ENCODE measurements at places on chromosomes 4 and X.

DNA sequence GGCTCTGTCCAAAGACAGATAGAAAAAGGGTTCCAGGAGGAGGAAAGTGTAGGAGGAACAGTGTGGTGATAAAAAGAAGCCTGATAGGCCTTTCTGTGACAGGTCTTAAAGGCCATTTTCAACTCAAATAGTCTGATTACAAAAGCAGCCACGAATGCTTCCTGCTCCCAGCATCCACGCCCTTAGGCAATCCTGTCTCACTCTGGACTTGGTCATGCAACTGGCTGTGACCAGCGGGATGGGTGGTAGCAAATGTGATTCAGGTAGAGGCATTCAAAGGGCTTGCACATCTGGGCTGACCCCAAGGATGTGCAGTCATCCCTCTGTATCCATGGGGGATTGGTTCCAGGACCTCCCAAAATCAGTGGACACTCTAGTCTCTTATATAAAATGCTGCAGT lies 14.4 kb upstream of the SEPSECS start:
- no peaks in the 10 kb centered on the region for H3K27me3 ChIP-seq
- H3K27ac ChIP-seq: peak overlapping the region; percentile 94
- H3K4me3 ChIP-seq: no peak overlapping the region

DNA sequence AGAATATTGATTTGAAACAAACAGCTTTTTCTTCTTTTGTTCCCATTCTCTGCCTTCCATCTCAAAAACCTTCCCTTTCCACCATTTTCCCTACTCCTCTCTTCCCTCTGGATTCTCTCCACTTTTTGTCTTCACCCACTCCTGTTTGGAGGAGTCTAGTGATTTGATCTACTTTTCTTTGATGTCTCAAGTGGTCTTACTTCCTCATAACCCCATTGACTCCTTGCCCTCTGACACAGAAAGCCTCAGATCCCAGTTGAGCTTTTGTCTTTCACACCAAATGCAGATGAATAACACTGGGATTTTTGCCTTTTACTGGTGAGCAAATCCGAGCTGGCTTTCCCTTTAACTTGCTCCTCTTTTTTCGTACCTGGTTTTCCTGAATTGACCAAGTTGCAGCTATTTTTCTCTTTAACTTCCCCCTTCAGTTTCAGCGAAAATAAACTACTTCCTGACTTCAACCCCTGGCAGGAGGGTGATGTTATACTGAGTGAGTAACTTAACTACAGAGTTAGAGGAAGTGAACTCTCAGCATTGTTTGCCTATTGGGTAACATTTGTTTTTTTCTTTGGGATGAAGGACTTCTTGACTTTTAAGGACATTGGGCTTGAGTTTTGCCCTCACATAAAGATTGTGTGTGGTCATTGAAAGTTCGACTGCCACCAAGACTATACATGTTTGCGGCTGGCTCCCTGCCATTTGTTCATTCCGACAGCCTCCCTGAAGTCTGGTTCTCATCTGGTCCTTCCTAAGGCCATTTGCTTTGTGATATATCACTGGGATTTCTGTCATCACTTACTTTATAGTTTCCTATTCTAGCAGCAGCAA lies 392.8 kb upstream of the NR3C2 start:
- no peak overlapping the region for H3K4me3 ChIP-seq
- H3K4me1 ChIP-seq: peaks cover 15% of the 10 kb centered on the region
- no peak overlapping the region for H3K27ac ChIP-seq
- no peaks in the 10 kb centered on the region for H3K27me3 ChIP-seq
- no peaks in the 10 kb centered on the region for H3K36me3 ChIP-seq
- DNase-seq: no peak

DNA sequence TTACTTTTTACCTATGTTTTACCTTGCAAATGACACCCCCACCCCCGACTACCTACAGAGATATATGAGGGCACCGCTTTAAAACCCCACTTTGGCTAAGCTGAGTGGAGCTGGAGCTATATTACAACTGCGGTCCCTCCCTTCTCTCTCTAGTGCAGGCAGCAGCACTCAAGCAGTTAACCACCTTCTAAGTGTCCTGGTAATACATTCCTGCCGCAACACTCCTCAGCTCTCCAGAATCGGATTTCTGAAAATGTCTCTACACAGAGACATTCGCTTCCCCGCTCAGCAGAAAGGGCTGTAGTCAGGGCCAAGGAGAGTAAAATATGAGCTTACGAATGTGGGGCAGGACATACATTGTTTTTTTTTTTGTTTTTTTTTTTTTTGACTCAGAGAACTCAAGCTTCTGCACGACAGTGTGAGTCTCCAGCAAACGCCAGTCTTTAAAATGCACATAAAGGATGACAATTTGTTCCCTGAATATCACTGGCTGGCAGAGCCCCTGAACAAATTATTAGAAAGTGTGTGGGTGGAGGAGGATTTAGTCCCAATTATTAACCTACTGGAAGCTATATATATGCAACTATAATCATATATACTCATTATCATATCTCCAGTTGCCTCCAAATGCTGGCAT lies 287.0 kb upstream of the TET2 start:
- no peak overlapping the region for H3K4me3 ChIP-seq
- no peaks in the 10 kb centered on the region for H3K27me3 ChIP-seq
- no peak for DNase-seq
- H3K27ac ChIP-seq: no peak overlapping the region
- H3K36me3 ChIP-seq: no peaks in the 10 kb centered on the region

GRCh38 chr4:117225471-117225870 lies 140.1 kb upstream of the TRAM1L1 start:
- no peaks in the 10 kb centered on the region for H3K27me3 ChIP-seq
- no peaks in the 10 kb centered on the region for H3K4me1 ChIP-seq
- no peak overlapping the region for H3K4me3 ChIP-seq
- DNase-seq: no peak

DNA sequence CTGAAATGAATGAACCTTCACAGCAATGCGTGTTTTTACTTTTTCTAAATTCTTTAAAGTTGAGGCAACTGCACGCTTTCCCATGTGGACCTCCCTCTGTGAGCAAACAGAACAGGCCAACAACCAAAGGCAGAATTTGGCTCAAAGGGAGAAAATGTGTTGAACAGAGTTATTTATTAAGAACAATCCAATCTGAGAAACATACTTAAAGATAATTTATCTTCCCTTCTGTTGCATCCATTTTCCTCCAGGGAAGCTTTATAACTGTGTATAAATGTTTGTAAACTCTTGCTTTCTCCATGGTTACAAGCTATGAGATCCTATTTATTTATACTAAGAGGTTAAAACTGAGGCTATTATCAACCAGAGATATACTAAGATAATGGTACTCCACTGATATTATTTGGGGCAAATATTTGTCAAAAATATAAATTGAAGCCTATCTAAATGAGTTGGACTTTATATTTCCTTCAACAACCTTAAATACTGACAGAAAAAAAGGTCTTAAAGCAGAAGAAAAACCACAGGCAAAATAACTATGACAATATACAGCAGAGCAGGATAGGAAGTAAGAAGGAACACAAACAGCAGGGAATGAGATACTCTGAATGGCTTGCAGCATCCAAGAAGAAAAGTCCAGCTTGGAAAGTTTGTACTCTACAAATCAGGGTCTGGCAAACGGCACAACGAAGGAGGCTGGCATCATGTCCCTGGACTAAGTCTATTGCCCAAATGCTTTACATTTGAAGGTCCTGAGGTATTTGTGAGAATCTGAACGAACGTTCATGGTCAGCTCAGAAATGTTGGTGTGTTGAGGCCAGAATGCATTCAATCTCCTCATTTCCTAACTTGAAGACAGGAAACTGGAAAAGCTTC lies 663.2 kb upstream of the INTU start:
- no peak overlapping the region for H3K27ac ChIP-seq
- no peaks in the 10 kb centered on the region for H3K27me3 ChIP-seq
- no peaks in the 10 kb centered on the region for H3K36me3 ChIP-seq
- H3K4me3 ChIP-seq: no peak overlapping the region

Data from RWPE2 (cell line).